Activated naive CD4-positive, alpha-beta T cell (primary cell): ENCODE measurements at places on chromosomes 1 and 21.

GRCh38 chr1:206708058-206708457 lies 23.4 kb downstream of the MAPKAPK2 start:
- no peak for DNase-seq

DNA sequence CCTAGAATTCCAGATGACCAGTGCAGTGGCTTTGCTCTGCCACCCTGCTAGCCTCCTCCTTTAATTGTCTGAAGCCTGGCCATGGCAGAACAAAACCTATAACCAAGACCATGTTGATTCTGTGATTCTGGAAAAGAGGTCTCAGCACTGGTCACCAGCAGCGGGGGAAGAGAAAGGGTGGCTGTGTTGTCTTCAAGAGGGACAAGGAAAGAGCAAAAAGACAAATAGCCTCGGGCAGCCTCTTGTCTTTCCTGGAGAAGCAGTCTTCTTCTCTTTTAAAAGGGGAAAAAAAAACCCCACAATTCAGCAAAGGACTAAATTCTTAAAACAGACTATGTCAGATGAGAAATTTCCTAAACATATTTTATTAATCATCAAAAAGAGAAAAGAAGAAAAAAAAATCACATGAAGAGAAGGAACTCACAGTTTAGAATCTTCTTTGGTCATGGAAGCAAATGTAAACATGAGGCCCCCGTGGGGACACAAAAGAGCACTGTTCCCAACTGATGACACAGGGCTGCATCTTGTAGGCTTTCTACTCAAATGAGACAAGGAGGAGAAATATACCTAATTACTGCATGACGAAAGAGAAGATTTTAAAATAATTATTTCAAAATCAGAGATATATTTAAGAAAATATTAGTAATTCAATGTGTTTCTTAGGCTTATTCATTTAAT lies 36.3 kb upstream of the RAP1GAP start:
- no peak for DNase-seq

DNA sequence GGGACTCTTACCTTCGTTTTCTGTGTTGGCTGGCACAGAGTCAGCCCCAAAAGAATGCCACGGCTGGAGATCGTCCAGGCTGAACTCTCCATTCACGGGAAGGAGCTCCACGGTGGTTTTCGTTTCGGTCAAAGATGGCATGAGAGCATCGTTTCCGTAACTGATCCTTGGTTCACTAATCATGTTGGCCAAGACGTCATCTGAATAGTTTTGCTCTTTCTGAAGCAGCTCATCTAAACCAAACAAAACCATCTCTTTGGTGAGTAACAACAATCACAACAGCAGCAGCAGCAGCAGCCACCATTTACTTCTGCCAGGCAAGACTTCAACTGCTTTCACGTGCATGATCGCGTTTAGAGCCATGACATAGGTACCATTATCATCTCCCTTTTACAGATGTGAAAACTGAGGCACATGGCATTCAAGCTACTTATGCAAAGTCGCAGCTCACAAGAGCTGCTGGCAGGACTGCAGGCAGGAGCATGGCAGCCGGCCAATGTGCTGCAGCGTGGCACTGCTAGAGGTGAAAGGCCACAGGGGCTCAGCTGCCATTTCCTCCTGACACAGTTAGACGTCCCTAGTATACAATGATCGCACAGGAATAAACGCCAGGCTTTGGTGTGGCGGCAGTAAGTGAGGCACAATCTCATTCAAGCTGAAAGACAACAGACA lies 177.1 kb downstream of the GABPA start:
- no peak for DNase-seq

DNA sequence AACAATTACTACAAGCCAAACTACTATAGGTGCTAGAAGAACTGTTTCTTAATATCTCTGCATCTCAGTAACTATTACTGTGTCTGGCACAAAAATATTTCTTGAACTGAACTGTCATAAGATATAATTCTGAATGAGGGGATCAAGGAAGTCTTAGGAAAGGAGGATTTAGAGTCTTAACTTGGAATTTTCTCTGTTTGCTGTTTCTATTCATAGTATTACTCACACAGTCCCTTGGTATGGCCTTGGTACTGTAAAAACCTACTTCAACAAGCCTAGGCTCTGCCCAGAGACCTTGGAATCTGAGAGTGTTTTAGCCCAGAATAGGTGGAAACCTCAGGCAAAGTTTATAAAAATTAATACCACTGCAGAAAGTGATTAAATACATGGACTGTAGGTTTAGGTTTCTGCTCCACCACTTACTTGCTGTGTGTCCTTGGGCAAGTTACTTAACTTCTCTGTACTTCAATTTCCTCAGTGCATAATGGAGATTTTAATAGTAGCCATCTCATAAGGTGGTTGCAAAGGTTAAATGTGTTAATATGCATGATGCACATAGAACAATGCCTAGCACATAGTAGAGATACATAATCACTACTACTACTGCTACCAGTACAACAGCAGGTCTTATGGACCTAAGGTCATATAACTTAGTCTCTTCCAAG lies 87.4 kb upstream of the NFIA start:
- DNase-seq = no peak

DNA sequence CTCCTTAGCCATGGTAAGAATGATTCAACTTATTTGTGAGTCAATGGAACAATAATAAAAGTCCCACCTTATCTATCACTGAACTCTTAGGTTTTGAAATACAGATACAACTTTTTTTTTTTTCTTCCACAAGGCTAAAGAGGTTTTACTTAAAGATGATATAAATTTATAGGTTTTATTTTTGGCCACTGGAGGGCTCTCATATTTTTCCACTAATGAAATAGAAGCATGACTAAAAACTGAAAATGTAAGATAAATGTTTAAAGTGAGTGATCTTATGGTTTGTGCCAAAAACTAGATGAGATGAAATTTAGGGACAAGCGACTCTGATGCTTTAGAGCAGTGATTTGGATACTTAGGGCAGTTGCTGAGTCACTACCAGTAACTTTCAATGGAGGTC lies 499.0 kb downstream of the NUF2 start:
- DNase-seq = no peak

DNA sequence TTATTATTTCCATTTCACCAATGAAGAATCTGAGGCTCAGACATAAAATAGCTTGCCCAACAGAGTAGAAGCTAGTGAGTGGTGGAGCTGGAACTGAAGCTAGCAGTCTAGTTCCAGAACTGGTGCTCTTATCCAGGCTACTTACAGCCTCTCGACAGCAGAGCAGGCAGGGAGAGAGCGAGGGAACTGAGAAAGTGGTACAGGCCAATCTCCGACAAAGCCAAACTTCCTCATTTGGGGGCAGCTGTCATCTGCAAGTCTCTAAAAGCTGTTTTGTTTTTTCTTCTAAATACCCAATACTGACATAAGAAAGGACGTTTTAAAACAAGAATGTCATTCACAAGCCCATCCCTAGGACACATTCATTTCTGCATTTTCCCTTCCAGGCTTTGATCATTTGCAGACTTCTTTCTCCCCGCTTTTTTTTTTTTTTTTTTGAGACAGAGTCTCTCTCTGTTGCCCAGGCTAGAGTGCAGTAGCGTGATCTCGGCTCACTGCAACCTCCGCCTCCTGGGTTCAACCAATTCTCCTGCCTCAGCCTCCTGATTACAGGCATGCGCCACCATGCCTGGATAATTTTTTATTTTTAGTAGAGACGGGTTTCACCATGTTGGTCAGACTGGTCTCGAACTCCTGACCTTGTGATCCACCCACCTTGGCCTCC lies 20.0 kb downstream of the YIPF1 start:
- no peak for DNase-seq

GRCh38 chr21:36347278-36347961 lies 27.4 kb downstream of the MORC3 start:
- DNase-seq = no peak

GRCh38 chr1:22332795-22333499 lies 118.7 kb upstream of the ZBTB40 start:
- no peak for DNase-seq

DNA sequence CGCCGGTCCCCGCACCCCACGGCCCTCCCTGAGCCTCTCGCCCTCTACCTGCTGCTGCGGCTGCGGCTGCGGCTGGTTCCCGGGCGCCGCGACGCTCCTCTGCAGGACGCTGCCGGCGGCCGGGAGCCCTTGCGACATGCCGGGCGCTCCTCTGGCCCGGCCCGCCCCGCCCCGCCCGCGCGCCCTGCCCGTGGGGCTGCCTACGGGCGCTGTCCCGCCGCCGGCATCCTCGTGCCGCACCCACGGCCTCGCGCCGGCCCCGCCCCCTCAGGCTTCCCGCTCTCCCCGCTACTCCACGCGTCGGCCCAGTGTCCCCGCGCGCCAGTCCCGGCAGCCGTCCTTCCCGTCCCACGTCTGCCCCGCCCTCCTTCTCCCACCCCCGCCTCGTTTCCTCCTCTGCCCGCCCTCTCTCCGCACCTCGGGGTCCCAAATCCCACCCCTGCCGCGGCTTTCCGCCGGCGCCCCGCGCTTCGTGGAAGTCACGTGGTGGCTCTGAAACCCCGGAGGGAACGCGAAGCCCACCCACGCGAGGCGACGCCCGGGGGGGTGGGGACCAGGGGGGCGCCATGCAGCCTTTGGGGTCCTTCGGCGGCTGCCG lies at the start of gene BATF3:
BATF3 (minus strand) TSS at position 216 of the 598 bp plus-strand sequence; CDS start at position 138, 78 bp downstream.
- no peak for DNase-seq

DNA sequence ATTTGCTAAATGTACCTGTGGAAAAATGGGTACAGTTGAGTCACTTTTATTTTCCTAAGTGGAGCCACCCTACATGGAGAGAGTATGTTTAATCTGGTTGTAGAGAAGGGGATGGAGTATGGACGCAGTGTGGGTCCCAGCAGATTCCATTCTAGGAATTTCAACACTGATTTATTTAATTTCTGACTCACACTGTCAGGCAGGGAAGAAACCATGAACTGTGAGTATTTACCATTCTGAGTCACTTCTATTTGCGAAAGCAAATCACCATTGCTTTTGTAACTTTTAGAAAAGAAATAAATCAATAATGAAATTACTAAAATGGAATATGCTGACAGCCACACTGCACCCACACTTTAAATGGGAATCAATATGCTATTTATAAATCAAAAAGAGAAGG lies 339.0 kb downstream of the DSCAM start:
- no peak for DNase-seq

DNA sequence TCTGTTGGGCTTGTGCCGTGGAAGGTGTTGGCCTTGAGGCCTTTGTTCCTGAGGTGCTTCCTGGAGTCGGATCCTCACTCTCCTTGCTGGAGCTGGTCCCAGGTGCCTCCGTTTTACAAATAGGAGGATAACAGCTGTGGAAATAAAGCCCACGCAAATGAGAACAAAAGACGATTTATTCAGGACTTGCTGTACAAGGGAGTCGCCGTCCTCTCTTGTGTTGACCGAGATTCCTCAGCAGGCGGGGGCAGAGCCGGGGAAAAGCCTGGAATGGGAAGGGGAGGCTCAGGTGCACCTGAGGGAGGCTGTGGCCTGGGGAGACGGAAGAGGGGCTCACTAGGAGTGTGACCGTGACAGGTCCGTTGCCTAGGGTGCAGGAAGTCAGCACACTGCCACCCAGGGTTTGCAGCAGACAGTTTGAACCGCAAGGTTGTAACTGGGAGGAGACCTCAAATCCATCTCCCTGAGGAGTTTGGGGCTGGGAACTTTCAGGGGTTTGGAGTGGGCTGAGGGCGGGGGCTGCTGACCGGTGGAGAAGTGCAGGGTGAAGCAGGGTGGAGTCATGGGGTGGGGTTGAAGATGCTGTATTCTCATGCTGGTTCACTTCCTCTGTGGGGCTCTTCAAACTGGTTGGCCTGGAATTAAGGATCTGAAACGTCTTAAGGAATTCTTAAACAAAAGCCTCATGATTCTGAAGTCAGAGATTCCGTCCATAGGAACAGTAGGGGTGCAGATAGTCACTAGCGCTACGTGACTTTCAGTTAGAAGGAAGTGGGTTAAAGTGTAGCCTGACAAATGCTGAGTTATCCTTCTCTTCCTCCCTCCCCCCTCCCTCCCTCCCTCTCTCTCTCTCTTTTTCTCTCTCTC lies 2.6 kb upstream of the CSTB start:
- DNase-seq = no peak

DNA sequence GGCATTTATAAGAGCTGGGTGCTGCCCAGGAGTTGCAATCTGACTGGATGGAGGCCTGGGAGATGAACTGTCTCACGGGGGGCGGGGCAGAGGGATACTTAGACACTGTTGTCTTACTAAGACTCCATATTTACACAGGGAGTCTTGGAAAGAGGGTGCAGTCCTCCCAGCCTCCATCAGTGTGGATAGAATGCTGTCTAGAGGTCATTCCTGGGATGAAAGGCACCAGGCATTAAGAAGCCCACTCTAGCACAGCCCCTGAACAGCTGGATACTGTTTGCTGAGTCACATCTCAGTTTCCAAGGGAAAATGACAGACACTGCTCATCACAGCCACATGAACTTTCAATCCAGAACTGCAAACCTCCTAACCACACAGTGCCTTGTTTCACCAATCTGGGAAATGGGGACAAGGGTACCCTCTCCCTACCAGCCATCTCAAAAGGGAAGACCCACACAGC lies 43.3 kb downstream of the SSBP3 start:
- DNase-seq = no peak

DNA sequence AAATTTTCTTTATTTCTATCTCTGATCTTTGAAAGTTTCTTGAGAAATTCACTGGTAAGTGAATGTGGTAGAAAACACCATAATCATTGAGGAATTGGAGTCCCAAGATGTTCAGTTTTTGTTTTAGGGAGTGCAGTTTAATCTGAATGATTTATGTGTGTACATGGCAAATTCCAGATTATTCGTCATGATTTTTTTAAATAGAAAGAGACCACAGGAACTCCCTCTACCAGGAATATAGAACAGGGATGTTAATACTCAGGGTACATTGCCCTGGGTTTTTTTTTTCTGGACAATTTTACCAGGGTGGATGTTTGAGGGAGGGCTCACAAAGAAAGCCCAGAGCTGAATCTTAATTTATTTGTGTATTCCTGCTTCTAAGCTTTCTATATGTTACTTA lies 109.0 kb downstream of the VPS13D start:
- DNase-seq = no peak

DNA sequence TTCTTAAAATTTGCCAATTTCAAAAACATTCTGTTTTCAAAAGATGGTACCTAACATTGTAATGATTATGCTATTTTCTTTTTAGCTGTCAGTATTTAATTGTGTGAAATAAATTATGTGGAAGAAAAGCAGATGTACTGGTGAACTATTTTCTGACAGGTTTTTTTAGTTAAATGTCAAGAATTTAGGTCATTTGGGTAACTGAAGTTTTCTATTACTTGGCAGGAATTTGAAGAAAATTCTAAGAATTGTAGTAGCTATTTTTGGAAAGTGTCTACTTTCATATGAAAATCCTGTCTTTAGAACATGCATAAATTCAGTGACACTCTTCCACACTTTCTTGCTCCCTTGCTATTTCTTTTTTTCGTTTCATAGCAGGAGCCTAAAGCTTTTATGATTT lies 28.5 kb upstream of the PTPRC start:
- DNase-seq = no peak

- no peak for DNase-seq
These were observed 10.5 kb downstream of the KIAA1614 start for GRCh38 chr1:180923021-180923841.

- DNase-seq = no peak
These were observed 92.9 kb downstream of the DPYD start for GRCh38 chr1:97827887-97828286.
